ENCODE measurements at places on chromosomes 6 and 20.

DNA sequence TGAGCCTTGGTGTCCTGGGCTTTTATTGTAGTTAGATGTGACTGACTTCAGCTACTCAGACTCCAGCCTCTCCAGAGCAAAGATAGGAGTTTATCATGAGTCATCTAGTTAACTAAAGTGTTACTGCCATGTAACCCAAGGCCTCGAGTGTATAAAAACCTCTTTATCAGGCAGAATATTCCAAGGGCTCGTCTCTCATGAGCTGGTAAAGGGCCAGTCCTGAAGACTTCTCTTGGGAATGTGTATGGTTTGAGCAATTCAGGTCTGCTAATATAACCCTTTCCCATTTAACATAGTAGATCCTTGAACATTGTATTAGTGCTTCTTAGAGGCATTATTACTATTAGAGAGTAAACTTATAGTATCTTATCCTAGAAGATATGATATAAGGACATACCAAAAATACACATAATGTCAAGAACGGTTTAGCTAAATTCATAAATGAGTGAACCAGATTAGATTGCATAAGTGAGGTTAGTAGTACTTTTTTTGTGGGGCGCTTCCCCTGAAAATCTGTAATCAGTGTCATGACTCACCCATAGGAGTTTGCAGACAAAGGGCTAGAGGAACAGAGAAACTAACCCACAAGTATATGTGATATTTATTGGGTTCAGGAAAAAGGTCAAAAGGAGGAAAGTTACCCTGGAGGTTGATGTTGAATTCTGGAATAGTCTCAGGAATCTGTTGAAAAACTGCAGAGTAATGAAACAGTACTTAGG lies 16.0 kb downstream of the DSE start:
- peak; percentile 77 for DNase-seq

DNA sequence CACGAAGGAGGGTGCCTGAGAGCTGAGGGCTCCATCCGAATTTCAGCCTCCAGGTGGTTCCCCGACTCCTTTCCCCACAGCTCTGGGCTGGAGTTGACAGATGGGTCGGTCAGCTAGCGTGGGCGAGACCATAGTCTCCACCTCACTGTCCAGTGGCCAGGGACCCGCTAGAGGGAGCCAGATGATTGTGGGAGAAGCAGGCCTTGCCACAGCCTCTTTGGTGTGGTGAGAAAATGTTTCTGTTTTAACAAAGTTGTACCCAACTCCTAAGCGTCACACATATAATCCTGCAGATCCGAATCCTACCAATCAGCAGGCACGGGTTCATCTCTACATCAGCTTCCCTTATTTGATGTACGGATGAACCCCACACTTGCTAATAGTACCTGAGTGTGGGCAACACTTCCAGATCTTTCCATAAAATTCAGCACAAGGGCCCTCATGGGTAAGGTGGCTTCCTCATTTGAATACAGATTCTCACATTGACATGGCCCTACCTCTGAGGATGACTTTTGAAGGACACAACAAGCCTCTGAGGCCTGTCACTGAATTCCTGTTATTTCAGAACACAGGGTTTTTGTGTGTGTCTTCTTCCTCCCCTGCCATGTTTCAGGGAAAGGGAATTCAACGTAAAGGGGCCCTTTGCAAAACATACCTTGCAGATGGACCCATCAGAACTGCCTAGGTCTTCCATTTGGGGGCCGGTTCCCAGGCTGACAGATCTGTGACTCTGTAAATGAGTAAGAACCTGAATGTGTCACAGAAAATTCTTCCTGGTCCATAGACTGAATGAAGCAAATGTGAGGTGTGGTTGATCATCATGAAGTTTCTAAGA lies 103.2 kb upstream of the DUSP22 start:
- DNase-seq: peak; percentile 77

DNA sequence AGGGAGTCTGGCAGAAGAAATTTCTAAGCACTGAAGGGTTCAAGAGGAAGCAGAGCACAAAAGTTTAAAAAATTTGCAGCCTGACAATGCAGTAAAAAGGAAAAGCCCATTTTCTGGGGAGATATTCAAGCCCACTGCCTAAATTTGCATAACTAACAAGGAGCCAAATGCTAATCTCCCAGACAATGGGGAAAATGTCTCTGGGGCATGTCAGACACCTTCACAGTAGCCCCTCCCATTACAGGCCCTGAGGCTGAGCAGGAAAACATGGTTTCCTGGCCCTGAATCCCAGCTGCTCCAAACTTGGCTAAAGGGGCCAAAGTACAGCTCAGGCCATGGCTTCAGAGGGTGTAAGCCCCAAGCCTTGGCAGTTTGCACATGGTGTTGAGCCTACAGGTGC lies 908.5 kb upstream of the MANEA start:
- DNase-seq: no peak

- DNase-seq: peak; percentile 66
Observed at GRCh38 chr20:60694763-60695162, 557.3 kb upstream of the CDH4 start.

DNA sequence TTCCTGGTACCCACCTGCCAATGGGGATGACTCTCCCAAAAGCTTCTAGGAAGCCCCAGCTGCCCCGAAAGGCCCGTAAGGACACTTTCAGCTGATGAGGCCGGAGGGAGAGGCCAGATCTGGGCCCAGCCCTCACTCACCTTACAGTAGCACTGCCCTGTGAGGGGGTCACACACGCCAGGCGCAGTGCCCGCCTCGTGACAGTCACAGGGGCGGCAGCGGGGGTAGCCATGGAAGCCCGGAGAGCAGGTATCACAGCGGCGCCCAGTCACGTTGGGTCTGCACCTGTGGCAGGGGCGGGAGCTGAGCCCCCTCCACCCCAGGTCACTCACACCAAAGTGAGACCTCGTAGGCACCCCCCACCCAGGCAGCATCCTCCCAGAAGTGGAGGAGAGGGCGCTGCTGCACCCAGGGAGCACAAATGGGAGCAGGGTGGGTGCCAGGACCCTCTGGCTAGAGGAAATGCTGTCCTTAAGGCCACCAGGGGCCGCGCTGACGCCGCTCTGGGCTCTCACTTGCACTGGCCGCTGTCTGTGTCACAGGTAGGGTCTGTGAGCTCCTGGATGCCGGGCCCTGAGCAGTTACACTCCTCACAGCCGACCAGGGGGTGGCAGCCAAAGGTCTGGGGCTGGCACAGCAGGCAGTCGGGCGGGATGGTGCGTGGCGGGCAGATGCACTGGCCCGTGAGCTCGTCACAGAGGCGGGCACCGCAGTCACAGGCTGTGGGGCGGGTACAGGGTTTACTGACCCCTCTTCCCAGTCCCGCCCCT lies 25.1 kb downstream of the ADRM1 start:
- DNase-seq: no peak

DNA sequence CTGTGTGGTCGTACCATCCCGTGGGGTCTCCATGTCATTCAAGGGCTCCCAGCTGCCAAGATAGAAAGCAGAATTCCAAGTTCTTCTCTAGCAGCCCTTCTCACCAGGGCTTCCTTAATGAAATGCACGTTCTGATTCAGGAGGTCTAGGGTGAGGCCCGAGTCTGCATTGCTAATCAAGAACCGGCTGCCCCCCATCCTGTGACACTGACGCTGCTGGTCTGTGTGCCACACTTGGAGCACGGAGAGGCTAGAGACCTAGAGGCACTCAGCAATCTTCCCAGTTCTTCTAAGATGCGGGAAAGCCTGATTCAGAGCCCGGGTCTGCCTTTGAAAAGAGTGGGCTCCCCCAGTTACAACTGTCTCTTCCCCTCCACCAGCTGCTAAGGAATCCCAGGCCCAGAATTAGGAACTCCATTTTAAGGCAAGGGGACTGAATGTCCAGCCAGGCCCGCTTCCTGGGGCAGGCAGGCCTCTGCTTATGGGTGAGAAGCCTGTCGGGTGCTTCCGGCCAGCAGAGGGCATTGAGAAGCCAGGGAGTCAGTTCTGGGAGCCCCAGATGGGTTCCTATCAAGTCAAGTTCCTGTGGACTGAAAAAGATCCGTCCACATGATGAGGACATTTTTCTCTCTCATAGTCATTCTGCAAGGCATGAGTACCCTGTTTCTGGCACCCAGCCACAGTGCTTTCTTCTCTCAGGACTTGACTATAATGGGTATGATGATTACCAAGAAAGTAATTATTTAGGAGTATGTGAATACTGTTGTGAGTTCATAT lies 69.8 kb upstream of the RIN2 start:
- peak; percentile 85 for DNase-seq
